ENCODE measurements at places on chromosomes 7 and 10.

DNA sequence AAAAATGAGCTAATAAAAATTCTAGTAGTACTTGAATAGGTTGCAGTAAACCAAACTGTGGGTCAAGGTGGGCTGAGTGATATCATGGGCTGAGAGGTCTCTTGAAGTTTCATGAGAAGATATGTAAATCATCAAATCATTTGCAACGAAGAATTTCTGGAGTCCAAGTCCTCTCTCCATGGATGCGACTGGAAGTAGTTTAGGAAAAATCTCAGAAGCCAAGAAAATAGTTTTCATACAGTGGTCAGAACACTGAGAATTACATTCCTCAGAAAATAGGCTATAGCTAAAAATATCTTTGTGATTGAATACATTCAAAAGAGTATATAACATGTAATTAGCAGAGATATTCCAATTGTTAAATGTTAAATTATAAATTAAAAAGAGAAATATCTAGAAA lies 3.6 kb upstream of the IFIT1 start:
- no peak for DNase-seq

- no peak for DNase-seq
Measured at GRCh38 chr10:125559210-125559609, 123.8 kb downstream of the TEX36 start.

GRCh38 chr10:15360566-15360965 lies 10.5 kb downstream of the FAM171A1 start:
- DNase-seq: no peak

DNA sequence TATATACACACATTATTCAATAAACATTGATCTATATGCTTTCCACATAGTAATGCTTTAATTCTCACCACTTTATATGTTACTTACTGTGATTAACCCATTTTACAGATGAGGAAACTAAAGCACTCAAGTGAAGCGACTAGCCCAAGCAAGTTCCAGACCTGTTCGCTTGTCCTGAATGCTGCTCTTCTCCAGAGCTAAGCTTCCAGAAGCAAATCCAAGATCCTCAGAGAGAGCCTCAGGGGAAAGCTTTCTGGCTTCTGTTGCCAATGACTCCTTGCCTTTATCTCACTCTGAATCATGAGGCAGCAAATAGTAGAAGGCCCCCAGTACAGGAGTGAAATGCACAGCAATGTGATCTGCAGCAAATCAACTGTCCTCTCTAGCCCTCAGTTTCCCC lies 32.2 kb downstream of the XPNPEP1 start:
- DNase-seq: no peak

- no peak for DNase-seq
Measured at GRCh38 chr7:90298145-90299038, 22.7 kb downstream of the FAM237B start.

GRCh38 chr7:32670110-32671025 lies 175.1 kb downstream of the AVL9 start:
- peak; percentile 23 for DNase-seq

GRCh38 chr10:43825421-43825820 lies 176.7 kb upstream of the ZNF32 start:
- no peak for DNase-seq

DNA sequence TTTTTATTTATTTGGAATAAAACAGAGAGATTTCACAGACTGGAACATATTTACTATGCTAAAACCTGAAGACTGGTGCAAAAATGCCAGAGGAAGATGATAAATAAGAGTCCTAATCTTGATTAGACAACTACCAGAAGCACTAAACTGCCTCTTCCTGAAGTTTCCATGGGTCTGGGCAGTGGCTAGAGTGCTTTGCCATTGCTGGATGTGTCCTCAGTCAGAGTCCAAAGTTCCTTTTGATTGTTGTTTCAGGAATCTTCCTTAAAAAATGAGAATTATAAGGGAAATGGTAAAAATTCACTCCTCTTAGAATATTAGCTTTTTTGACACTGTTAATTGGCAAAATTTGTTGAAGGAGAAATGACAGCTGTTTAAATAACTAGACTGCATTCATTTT lies 86.3 kb upstream of the AHR start:
- no peak for DNase-seq

DNA sequence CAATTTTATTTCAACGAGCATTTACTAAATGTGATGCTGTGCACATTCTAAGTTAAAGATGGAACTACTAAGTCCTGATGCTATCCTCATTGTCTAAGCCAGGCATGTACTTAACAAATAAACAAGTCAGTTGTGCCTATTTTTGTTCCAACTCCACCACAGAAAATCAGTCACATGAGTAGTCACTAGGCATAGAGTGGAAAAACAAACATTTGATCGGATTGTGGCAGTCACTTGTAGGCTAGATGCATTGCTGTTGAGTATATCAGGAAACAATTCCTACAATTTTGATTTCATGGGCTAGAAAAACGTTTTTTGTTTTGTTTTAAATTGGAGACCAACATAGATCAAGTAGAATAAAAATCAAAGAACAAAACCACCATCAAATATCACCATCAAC lies 177.6 kb upstream of the SLC25A13 start:
- DNase-seq: no peak

DNA sequence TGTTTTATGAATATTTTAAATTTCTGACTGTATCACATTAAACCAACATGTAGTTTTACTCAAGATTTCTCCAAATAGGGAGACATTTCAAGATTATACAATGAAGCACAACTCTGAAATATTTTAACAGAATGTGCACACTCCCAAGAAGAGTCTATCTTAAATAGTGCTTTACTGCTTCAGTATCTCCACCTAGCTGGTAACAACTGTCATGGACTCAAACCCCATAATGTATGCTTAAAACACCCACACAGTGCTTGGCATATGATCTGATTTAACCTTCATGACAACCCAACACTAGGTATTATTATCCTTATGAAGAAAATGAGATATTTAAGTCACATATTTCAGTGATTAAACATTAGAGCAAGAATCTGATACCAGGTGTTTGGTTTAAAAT lies 45.9 kb downstream of the ASZ1 start:
- no peak for DNase-seq

DNA sequence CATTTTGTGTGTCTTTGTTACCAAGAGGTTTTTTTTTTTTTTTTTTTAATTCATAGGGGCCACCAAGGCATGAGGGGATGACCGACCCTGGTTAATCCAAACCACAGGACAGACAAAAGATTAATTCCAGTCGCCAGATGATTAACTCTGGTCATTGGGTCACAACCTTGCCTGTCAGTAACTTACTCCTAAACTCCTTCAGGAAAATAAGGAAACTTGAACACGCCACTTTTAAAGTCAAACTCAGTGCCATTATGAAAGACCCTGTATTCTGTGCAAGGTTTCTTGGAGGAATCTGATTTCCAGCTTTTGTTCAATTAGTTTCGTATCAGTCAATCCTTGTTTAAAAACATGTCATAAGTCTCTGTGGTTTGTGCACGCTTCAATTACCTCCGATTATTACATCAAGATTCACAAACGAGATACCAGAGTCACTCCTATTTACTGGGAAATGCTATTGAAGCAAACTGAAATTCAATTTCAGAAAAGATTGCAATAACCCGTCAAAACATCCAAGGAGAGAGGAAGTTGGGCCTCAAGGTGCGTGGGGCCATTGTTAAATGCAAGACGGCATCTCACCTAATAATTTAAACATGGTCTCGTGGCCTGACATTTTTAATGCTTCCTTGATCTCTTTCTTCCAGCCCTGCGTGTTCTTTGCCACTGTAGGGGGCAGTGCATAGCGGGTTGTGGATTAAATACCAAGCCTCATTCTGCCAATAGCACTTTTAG lies 44.0 kb downstream of the NRP1 start:
- DNase-seq: no peak

- no peak for DNase-seq
Measured at GRCh38 chr10:50604809-50605208, 18.9 kb downstream of the SGMS1 start.

All from T1000 (cell line).